Activated effector memory CD4-positive, alpha-beta T cell treated with anti-CD3 and anti-CD28 coated beads, Interleukin-2, amount 50 U/mL, for 16 hours (primary cell): ENCODE measurements at places on chromosomes 7 and 10.
A peak's percentile ranks its signal among the peaks of the same experiment; 100 is the strongest.

GRCh38 chr10:22278441-22278782 lies 37.8 kb upstream of the COMMD3 start:
- DNase-seq: no peak

GRCh38 chr10:24834869-24835268 lies 111.2 kb upstream of the ARHGAP21 start:
- no peak for DNase-seq

GRCh38 chr7:22861576-22861975 lies 38.9 kb upstream of the TOMM7 start:
- no peak for DNase-seq

DNA sequence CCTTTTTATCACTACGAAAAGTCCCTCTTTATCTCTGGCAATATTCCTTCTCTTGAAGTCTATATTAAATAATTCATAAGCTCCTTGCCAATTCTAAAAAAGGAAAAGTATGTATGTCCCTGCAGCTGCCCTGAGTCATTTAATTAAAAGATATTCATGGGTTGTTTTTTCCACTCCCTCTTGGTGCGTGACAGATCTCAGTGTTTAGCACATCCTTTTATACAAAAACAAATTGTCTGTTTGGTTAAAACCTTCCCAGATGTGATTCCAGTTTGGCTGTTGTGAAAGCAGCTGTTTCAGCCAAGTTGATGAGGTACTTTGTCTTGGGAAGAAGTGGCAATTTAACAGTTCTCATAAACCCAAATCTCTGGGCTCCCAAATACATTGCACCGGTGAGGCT lies 33.8 kb upstream of the PRLHR start:
- no peak for DNase-seq

DNA sequence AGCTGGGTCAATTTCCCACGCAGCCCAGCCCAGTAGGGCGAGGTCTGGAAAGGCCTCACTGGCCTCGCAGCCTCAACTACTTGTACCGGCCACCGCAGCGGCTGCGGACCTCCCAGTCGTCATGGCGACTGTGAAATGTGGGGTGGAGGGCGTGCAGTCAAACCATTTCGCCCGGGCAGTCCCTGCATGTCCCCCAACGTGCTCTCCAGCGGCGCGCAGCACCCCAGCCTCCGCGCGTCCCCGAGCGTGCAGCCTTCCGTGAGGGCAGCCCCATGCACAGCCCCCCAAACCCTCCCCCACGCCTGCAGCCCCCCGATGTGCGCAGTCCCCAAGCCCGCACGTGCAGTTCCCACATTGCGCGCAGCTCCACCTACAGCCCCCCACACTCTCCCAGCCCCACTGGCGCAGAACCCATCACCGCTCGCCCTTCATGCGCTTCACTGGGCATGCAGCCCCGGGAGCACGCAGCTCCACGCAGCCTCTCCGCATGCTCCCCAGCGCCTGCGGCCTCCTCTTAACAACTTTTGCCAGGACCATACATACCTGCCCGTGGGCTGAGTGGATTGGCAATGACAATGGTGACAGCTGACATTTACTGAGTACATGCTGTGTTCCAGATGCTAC lies 34.5 kb upstream of the SFTPD start:
- no peak for DNase-seq

DNA sequence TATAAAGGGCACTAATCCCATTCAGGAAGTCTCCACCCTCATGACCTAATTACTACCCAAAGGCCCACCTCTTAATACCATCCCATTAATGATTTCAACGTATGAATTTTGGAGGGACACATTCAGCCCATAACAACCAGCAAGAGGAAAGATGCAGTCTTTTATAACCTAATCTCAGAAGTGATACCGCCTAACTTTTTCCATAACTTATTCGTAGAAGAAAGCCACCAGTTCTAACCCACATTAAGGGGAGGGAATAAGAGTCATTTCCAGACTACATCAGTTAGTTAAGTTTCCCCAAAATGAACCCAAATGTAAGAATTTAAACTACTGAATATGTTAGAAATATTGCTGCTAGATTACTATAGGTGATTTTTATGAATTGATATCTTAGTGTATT lies 32.1 kb upstream of the LHFPL3 start:
- DNase-seq: no peak

GRCh38 chr7:142997456-142997989 lies 29.4 kb downstream of the OR9A2 start:
- DNase-seq: no peak

GRCh38 chr10:16570731-16571130 lies 49.1 kb upstream of the C1QL3 start:
- DNase-seq: no peak

- DNase-seq: no peak
Observed at GRCh38 chr7:158864833-158865232, 8.5 kb downstream of the DYNC2I1 start.

DNA sequence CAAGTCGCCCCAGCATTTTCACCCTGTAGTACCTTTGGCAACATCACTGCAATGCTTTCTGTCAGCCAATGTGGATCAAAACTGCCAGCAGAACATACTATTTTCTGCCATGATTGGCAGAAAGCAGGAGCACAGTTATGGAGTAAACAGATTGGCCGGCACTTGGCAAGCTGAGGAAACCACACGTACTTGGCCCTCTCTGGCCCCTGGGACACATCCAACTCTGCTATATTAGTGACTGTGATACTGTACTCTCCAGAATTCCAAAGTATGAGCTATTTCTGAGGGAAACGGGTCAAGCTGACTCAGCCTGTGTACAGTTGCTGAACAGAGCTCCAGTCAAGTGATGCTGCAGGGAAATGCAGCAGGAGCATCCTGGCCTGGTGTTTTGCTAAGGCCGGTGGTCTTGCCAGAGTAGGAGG lies 39.8 kb upstream of the LANCL2 start:
- DNase-seq: no peak

GRCh38 chr7:30173058-30173897 lies 38.5 kb downstream of the MTURN start:
- no peak for DNase-seq

- no peak for DNase-seq
Observed at GRCh38 chr7:113775401-113775800, 143.4 kb downstream of the PPP1R3A start.

DNA sequence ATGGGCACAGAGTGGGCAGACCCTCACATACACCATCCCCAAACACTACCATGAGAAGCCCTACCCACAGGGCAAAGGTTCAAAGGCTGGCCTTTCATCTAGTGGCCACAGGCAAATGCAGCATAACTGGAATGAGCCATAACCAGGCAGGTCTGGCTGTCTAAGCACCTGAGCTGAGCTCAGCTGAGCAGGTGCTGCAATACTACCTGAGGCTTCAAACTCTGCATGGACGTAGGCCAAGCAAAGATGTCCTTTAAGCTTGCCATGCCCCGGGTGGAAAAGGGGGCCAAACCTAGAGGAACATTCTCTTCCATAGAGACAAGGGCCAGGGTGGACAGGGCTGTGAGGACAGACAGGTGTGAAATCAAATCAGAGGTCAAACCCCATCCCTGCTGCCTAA lies 65.3 kb upstream of the CAMK2B start:
- no peak for DNase-seq

DNA sequence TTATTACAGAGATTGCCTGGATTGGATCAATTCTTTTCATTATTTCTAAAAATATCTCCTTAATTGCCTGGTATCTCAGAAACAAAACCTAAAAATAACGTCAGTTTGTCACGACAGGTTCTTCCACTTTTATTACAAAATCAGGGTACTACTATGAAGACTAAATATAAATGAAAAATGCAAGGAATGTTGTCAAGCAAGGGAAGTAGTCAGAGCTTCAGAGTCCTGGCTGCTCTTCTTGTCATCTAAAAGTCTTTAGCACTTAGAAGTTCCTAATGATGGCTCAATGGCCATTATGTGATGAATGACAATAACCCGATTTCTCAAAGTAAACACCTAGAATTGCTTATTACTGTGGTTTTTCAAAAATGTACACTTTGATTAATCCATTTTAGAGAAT lies 192.2 kb downstream of the SEMA3A start:
- DNase-seq: no peak

- no peak for DNase-seq
Observed at GRCh38 chr10:89279421-89279869, 22.4 kb upstream of the IFIT2 start.

GRCh38 chr10:126222736-126223511 lies 165.4 kb downstream of the ADAM12 start:
- no peak for DNase-seq

DNA sequence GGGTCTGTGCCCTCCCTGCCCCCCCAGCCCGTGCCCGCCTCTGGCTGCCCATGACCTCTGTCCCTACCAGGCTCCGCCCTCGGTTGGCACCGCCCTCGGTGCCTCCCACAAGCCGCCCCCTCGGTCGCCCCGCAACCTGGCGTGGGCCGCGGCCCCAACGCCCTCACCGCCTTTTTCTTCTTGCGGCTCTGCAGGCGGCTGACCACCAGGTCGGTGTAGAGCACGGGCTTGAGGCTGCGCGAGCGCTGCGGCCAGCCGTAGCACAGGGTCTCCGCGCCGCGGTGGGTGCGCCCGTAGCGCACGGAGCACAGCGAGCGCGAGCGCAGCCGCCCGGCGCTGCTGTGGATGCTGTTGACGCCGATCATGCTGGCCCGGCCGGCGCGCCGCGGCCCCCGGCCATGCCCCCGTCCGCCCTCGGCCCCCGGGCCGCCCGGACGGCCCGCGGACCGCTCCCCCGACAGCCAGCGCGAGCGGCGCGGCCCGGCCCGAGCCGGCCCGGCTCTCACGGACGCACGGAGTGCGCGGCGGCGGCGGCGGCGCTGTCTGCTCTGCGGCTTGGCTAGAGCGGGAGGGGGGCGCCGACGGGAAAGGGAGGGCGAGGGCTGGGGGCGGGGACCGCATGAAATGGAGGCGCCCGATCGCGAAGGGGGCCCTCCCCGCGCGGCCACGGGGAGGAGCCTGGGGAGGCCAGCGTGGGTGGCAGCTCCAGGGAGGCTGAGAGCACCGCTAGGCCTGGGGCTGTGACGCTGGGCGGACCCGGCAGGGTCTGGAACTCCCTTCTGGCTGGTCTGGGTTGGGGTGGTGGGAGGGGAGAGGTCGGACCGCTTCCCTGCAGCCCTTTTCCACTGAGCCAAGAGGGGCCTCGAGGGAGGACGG lies 9.6 kb downstream of the PSD start:
- DNase-seq: peak; percentile 90

- no peak for DNase-seq
Observed at GRCh38 chr10:70722820-70723424, 50.6 kb downstream of the ADAMTS14 start.

GRCh38 chr10:119680050-119680449 lies 28.9 kb downstream of the BAG3 start:
- no peak for DNase-seq

GRCh38 chr7:85928500-85928899 lies 715.2 kb upstream of the GRM3 start:
- no peak for DNase-seq

DNA sequence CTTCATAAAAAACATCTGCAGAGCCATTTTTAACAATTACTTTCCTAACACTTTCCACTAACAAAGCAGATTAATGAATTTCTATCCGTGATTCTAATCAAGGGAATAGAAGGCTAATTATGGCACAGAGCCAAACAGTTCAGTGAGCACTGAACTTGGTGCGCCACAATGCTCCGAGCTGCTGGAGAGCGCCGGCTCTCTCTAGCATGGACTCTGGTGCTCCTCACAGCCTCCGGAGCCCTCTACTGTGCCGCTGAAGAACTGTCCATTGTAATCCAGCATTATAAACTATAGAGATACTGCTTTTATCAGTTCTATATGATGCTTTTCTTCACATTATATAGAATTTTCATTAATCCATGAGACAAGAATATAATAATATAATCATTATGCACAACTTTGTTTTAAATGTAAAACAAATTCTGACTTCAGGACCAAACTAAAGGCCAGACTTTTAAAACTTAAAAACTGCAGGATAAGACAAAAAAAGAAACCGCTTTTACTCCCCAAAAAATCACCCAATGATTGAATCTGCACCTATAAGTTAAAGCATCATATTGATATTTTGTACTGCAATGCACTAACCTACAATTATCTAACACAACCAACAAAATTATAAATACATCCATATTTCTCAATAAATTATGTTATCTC lies 123.6 kb downstream of the RNF32 start:
- DNase-seq: no peak

DNA sequence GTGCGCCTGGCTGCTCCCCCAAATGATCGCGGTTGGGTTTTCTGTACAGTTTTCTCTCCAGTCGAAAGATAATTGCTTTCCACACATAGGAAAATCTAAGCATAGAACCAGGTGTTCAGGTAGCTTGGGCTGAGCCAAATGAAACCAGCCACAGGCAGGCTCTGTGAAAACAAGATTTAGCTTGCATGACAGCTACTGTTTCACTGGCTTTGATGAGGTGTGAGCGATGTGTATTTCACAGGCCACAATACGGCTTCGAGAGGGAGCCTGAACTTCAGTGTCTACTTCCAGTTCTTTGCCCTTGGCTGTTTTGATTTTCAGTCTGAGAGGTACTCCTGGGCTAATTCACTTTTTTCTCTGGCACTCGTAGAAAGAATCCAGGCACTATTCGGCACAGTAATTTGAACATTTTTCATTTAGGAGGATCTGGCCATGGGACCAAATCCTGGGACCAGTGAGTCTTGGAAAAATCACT lies 110.5 kb downstream of the JCAD start:
- DNase-seq: no peak

DNA sequence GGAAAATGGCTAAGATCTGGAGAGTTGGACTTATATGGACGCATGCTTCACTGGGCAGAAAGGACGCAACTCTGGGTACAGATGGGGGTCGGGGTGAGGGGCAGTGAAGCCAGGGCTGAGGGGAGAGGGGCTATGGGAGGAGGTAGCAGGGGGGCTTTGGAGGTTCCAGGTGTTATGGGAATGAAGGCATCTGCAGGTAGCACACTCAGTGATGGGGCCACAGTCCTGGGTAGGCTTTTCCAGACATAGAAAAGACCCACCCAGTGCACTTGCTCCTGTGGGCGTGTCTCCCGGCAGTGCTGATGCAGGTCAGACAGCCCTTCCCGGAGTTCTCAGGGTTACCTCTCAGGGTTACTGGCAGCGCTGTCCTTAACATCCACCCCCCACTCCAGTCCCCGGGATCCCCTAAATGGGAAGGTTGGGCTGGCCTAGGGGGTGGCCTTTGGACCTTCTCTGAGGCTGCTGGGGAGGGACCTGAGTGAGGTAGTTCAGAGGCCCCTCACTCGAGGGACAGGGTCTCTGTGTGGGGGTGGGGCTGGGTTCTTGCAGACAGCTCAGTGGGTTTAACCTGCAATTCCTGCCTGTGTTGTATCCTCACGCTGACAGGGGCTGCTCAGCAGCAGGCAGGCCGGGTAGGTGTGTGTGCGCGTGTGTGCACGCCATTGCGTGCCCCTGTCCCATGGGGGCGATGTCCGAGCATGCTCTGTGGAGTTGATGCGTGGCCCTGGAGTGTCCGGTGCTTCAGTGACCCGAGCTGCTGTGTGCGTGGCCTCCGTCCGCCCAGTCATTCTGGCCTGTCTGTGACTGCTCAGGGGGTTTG lies 6.2 kb downstream of the ZYX start:
- DNase-seq: peak; percentile 61
